ENCODE measurements at places on chromosomes 6 and 20.

GRCh38 chr20:35491823-35492222, 36.4 kb downstream of the CEP250 start:
- DNase-seq = no peak

- DNase-seq = no peak
Measured at GRCh38 chr6:44411141-44411540, 23.6 kb downstream of the CDC5L start.

DNA sequence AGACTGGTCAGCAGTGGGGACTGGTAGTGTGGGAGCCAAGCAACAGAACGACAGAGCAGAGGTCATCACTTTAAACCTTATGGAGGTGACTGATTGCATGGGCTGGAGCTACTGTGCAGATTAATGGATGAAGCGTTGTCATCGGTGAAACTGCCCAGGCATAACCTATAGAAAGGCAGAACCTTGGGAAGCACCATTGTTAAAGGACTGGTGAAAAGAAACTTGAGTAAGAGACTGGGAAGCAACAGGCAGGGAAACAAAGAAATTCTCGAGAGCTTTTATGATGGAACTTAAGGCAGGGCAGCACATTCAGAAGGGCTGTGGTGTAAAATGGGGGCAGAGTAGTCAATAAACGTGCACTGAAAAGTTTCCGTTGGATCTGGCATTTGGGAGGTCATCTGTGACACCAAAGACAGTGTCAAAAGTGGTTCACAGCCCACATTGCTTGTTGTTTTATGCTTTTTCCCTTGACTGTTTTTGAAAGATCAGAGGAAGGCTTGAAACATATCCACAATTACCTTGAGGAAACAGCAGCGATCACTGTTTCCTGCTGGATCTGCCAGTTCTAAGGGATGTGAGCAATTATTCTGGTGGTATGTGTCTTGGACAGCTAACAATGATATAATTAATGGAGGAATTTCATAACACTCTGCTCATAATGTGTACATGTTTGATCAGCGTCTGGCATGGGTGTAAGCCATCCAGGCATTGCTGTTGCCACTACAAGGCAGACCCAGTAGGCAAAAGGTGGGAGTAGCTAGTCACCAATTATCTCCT, 62.7 kb downstream of the LRRC1 start:
- DNase-seq = no peak

GRCh38 chr20:49210757-49211110, 8.5 kb upstream of the DDX27 start:
- DNase-seq = no peak

GRCh38 chr6:30915591-30915946, 1.5 kb downstream of the VARS2 start:
- no peak for DNase-seq

GRCh38 chr6:133969921-133970295, 16.9 kb downstream of the TBPL1 start:
- DNase-seq = no peak

DNA sequence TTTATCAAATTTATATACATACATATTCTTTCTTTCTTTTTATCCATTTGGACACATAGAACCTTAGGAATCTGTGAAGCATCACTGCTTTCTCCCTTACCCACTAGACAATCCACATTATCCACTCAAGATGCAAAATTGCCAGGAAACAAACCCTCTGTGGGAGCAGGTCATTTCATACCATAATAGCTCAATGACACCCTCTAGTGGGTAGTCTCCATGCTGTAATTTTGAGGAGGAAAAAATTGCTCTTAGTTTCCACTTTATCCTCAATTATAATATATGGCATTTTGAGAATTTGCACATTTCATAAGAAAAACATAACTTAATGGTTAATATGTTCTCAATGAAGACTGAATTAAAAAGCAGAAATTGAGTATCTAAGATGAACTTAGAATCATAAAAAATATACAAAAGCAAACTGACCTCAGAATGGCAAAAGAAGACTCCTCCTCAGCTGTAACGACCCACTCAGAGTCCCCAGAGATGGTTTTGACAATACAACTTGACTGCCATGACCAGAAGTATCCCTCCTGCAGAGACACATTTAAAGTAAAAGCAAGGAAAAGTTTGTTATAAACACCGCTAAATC, 164.1 kb downstream of the FRK start:
- DNase-seq = no peak

GRCh38 chr6:141956046-141956761, 176.5 kb upstream of the GJE1 start:
- no peak for DNase-seq

DNA sequence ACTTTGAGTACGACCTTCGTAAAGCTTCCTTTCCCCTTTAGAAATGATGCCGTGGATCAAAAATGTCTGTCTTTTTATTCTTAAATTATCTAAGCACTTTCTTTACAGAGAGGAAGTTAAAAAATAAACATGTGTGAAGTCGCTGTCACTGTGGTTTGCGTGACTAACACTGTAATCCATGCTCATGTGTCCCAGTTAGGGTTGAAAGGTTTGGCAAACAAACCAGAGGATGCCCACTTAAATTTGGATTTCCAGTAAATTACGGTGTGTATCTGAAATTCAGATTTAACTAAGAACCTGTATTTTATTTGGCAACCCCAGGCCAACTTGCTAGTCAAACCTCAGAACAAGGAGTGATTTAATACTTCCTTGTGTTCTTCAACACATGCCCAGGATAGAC, 21.1 kb downstream of the HLA-DRB1 start:
- no peak for DNase-seq

DNA sequence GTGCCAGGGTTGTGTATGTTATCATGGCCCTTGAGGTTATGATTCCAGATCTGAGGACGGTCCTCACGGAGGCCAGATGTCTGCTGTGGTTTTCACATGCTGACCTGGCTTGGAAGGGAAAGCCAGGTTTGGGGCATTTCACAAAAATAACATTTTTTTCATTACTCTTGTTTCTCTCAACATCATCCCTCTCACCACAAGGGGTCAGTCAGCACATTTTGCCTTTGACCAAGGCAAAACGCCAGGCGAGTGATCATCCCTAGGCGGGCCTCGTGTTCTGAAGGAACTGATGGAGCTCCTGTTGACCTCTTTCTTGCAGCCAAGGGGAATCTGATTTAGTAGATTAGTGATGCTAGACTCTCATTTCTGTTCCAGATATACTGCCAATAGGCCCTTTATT, 133.5 kb downstream of the TBC1D7 start:
- no peak for DNase-seq

GRCh38 chr20:61963149-61963548, 102.5 kb downstream of the TAF4 start:
- DNase-seq = no peak

Measured in stimulated activated CD8-positive, alpha-beta memory T cell treated with anti-CD3 and anti-CD28 coated beads, Interleukin-7, amount 100 ng/mL, for 1 hour (primary cell).